ENCODE measurements at places on chromosomes 1 and 21.

- DNase-seq, result no peak
These were observed 1.9 kb upstream of the MAD2L2 start for GRCh38 chr1:11682799-11683198.

DNA sequence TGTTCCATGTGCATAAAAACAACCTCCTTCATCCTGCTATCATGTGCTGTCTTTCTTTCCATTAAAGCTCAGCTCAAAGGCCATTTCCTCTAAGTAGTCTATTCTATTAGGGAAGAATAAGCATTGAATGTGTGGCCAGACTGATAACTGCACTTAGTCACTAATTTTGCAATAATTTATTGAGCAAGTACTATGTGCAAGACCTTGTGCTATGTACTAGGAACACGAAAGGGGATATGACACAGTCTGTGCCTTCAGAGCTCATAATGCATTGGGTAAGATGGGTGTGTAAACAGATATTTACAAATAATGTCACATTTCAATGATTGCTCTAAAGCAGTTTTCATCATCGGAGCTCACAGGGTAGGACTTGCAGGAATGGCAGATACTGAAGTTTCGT lies 54.2 kb downstream of the NMNAT2 start:
- no peak for DNase-seq

- no peak for DNase-seq
These were observed 10.6 kb downstream of the MAP3K21 start for GRCh38 chr1:233338102-233338501.

- DNase-seq, result no peak
These were observed 41.2 kb downstream of the KIF21B start for GRCh38 chr1:200982071-200982945.

DNA sequence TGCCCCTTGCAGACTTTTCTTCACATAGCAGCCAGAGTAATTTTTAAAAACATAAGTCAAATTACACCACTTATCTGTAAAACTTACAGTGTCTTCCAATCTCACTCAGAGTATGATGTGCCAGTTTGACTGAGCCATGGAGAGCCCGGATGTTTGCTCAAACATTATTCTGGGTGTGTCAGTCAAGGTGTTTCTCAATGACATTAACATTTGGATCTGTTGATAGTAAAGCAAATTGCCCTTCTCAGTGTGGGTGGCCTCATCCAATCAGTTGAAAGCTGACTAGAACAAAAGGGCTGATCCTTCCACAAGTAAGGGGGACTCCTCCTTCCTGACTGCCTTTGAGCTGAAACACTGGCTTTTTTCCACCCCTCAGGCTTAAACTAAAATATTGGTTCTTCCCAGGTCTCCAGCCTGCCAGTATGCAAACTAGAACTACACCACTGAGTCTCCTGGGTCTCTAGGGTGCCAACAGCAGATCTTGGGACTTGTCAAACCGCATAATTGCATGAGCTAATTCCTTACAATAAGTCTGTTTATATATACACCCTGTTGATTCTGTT lies 157.9 kb upstream of the CTTNBP2NL start:
- DNase-seq, result no peak

GRCh38 chr1:74748960-74749359 lies 16.0 kb downstream of the TYW3 start:
- DNase-seq, result no peak

Measured in NCI-H1930 (cell line).